K562 (cell line): ENCODE measurements at places on chromosomes 16 and 17. TPM values are rescaled to one million over a fixed set of nuclear protein-coding genes. Genes with fewer than 3 reads are reported as not detected.

The COL1A1 gene
- 0.86 and 0.95 TPM in 2 replicates for polyA plus RNA-seq

- no peak for DNase-seq
These were observed 471.4 kb upstream of the RBFOX1 start for GRCh38 chr16:6861135-6861814.

The ZNF23 gene
- 10.9 and 13.2 TPM in 2 replicates for polyA plus RNA-seq

DNA sequence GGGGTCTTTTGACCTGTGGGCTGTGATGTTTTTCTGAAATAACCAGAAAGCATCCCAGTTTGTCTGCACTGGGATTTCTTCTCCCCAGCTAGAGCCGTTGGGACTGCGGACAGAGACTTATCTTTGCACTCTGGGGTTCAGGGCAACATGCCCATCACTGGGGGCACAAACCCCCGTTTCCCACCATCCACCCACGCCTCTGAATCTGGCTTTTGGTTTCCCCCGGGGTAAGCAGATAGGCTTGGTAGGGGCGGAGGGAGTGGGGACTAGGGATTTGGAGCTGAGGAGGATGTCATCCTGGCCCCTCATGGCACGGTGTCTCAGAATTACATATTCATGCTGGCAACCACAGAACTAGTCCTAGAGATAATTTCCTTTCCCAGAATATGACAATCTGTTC lies 68.6 kb downstream of the CCDC182 start:
- no peak for DNase-seq

DNA sequence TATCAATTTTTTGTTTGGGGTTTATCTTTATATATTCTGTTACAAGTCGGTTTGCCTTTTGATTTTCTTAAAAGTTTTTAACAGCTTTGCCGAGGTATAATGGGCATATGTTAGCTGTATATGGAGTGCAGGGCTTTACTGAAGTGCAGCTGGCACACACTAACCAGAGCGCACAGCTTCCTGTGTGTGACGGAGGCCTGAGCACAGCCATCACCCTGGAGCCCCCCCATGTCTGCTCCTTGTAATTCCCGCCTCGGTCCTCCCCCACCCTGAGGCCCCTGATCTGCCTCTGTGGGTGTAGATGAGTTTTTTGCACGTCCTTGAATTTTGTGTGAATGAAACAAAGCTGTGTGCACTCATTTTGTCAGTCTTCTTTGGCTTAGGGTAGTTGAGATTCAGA lies 60.1 kb upstream of the ZNF750 start:
- DNase-seq, result no peak

DNA sequence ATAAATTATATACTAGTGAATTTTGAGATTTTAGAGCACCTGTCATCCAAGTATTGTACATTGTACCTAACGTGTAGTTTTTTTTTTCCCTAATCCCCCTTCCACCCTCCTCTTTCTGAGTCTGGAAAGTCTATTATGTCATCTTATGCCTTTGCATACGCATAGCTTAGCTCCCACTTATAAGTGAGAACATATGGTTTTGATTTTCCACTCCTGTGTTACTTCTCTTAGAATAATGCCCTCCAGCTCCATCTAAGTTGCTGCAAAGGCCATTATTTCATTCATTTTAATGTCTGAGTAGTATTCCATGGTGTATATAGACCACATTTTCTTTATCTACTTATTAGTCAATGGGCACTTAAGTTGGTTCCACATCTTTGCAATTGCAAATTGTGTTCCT lies 177.0 kb upstream of the C16orf82 start:
- DNase-seq, result no peak

GRCh38 chr17:78828470-78829185 lies 12.0 kb downstream of the USP36 start:
- no peak for DNase-seq

The CENPT gene
- 89.1 and 94.2 TPM in 2 replicates for polyA plus RNA-seq

The KCNJ2 gene
- not detected in 2 replicates for polyA plus RNA-seq

The CFAP97D1 gene
- polyA plus RNA-seq, result not detected in 2 replicates

The NAT9 gene
- polyA plus RNA-seq, result 59.9 and 63.8 TPM in 2 replicates

- DNase-seq, result no peak
These were observed 14.9 kb downstream of the CEP131 start for GRCh38 chr17:81207610-81208581.

The COPS3 gene
- polyA plus RNA-seq, result 118 and 126 TPM in 2 replicates

GRCh38 chr16:54286366-54287130 lies at the start of gene IRX3:
Gene IRX3, minus strand, starts transcription at chr16:54286787. Its CDS starts 737 bp downstream, at chr16:54286050.
- no peak for DNase-seq

GRCh38 chr17:35695613-35696012 lies 35.8 kb upstream of the RASL10B start:
- no peak for DNase-seq

DNA sequence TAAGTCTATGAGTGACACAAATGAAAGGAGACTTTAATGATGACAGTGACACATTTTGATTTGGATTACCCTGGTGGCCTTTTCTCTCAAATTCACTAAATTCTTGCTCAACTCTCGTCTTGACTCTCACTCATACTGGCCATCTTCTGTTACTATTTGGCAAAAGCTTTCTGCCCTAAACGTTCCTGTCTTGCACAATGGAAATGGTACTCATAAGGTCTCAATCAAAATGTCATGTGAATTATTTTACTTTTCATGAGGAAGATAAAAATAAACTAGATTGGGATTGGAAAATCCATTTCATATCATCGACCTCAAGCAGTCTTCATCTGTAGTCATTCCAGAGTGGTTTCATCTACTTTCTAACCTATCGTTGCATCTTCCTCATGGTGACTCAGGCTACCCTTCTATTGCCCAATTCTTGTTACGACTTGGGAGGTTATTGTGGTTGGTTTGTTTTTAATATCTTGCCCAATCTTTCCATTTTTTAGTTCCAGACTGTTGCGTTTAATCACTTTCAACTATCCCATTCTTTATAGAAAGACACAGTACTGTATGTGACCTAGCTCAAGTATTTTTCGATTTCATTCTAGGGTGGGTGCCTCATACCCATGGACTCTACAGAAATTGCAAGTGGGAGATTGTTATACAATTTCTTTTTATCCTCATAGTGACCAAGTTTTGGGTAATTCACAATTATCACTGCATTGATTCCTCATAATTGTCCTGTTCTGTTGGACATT lies 317.2 kb upstream of the KCNJ16 start:
- no peak for DNase-seq

DNA sequence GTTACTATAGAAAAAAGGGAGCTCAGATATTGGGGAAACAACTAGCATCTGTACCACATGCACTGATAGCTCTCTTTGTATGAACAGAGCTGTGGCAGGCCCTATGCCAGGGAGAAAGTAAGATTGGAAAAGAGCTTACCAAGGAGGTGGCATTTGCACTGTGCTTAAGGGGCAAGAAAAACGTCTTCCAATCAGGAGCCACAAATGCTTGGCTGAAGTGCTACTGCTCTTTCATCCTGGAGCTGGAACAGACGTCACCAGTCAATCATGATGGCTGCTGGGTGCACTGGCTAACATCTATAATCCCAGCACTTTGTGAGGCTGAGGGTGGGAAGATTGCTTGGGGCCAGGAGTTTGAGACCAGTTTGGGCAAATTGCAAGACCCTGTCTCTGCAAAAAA lies 218.5 kb downstream of the SEC14L1 start:
- DNase-seq, result no peak

The PRR15L gene
- not detected in 2 replicates for polyA plus RNA-seq

GRCh38 chr17:73288534-73289302 lies 23.1 kb downstream of the CDC42EP4 start:
- DNase-seq, result peak; percentile 75

DNA sequence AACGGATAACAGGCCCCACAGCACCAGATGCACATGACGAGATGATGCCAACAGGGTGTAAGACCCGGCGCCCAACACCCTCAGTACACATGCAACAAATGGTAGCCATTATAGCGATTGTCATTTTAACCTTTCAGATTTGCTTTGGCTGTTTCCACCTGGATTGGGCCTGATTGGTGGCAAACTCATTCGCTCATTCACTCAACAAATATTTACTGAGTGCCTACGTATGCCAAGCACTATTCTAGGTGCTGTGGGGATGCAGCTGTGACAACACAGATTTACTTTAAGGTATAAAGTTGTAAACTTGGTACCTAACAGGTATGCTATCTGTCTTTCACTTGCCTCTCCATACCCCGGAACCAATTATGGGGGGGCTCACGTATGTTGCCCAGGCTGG lies 66.8 kb downstream of the SRCIN1 start:
- DNase-seq, result no peak
